ENCODE measurements at places on chromosomes 12 and 14.

- peaks cover 79% of the 10 kb centered on the region for H3K36me3 ChIP-seq
- no peaks in the 10 kb centered on the region for H3K27me3 ChIP-seq
- no peak for DNase-seq
- peaks cover 7% of the 10 kb centered on the region for H3K4me1 ChIP-seq
- H3K27ac ChIP-seq, result no peak overlapping the region
- no peak overlapping the region for H3K4me3 ChIP-seq
Measured at GRCh38 chr12:51977320-51977753, 25.8 kb downstream of the ACVR1B start.

GRCh38 chr14:62301080-62301479 is 538.9 kb downstream of the SNAPC1 start:
- H3K4me3 ChIP-seq, result no peak overlapping the region
- H3K36me3 ChIP-seq, result no peaks in the 10 kb centered on the region

GRCh38 chr14:103328941-103329340 is 5.1 kb upstream of the EIF5 start:
- peaks cover 4% of the 10 kb centered on the region for H3K27me3 ChIP-seq
- no peak overlapping the region for H3K27ac ChIP-seq
- H3K4me3 ChIP-seq, result no peak overlapping the region
- DNase-seq, result no peak

DNA sequence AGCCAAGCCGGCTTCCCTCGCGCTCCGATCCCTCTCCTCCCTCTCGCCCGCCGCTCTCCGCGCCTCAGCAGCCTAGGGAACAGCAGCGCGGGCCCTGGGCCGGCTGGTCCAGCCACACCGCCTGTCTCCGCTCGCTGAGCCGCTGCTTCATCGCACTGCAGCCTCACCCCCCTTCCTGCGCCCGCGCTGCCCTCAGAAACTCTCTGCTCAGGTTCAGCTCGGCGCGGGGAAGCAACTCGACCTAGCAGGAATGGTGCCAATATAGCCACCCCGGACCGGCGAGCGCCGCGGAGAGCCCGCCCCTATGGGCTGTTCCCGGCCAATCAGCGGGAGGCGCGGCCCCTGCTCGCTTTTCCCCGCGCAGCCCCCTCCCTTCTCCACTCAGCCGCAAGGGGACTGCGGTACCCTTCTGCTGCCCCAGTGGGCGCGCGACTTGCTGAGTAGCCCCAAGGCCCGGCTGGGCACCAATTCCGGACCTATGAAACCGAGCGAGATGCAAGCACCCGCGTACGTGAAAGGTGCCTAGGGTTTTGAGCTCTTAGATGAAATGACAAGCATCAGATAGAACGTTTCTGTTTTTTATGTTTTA is at the start of gene ADAMTS20:
TSS of gene ADAMTS20 (minus strand) at position 233 of the 589 bp plus-strand sequence. CDS start 282 bp downstream, outside the sequence.
- no peak within 1 kb of the TSS for H3K27ac ChIP-seq
- peaks cover 6% of the 10 kb centered on the region for H3K4me1 ChIP-seq
- H3K4me3 ChIP-seq, result peak within 1 kb of the TSS; percentile 60
- no peaks in the 10 kb centered on the region for H3K36me3 ChIP-seq

GRCh38 chr12:98797200-98797599 is 152.1 kb downstream of the APAF1 start:
- H3K36me3 ChIP-seq, result no peaks in the 10 kb centered on the region
- no peak overlapping the region for H3K27ac ChIP-seq
- H3K4me1 ChIP-seq, result peaks cover 2% of the 10 kb centered on the region
- no peaks in the 10 kb centered on the region for H3K27me3 ChIP-seq
- no peak overlapping the region for H3K4me3 ChIP-seq

Data from neuronal stem cell (in vitro differentiated cells).